ENCODE measurements at places on chromosomes 3 and 15. TPM values are rescaled to one million over a fixed set of nuclear protein-coding genes. Genes with fewer than 3 reads are reported as not detected.

The KNG1 gene
- total RNA-seq: not detected

The AHSG gene
- total RNA-seq: 0.28 TPM

The MYO9A gene
- total RNA-seq: 21.5 TPM

The CHL1 gene
- total RNA-seq: 0.05 TPM

The SPSB4 gene
- not detected for total RNA-seq

The ANKDD1A gene
- total RNA-seq: 1.4 TPM

The GOLGA6L6 gene
- total RNA-seq: not detected

The MCTP2 gene
- 11.6 TPM for total RNA-seq

The ZNF80 gene
- total RNA-seq: not detected
